ENCODE measurements at places on chromosomes 5 and 9.

GRCh38 chr5:61304590-61305381, 27.3 kb upstream of the ZSWIM6 start:
- DNase-seq, result no peak

DNA sequence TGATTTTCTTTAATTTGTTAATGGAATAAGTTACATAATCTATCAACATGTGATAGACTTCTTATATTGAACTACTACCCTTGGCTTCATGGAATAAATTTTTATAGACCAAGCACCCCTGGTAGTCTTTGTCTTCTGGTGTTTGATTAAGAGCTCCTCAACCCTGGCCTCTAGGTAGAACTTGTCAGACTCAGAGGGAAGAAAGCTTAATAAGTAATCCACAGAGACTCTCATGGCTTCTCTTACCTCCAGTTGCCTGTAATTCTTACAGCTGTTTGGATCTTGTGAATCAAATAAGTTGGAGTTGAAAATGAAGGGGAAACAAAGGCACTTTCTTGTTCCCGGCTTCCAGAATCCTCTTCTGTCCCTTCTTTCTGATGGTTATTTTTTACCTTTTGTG, 7.0 kb upstream of the GPR21 start:
- DNase-seq, result no peak

GRCh38 chr9:19180991-19181390, 49.5 kb upstream of the DENND4C start:
- no peak for DNase-seq

GRCh38 chr5:142133330-142134206, 25.0 kb downstream of the NDFIP1 start:
- DNase-seq, result no peak

GRCh38 chr9:81559709-81560108, 129.6 kb downstream of the TLE1 start:
- DNase-seq, result no peak

- no peak for DNase-seq
These were observed 53.4 kb upstream of the OLFM1 start for GRCh38 chr9:135034106-135034505.

- no peak for DNase-seq
These were observed 37.4 kb downstream of the KCNIP1 start for GRCh38 chr5:170541146-170541769.

DNA sequence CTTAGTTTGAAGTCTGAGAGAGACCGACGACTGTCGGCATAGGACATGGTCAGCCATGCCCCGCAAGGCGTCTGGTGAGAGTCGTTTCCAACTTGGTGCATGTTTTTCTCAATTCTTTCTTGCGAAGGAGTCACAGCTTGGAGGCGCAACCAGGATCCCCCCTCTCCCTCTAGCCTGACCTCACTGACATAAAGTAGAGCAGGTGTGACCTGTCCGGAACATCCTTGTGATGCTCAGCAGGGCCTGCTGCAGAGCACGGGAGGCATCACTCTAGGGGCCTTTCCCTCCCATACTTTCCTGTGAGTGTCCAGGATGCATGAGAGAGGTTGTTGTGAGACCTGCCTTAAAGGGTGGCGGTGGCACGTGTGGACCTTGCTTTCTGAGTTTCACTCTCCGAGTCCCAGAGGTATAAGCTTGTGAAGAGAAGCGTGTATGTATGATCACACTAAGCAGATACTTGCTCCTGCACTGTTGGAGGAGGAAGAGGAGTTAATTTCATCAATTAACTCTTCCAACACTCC, 5.0 kb downstream of the TENT4A start:
- no peak for DNase-seq

DNA sequence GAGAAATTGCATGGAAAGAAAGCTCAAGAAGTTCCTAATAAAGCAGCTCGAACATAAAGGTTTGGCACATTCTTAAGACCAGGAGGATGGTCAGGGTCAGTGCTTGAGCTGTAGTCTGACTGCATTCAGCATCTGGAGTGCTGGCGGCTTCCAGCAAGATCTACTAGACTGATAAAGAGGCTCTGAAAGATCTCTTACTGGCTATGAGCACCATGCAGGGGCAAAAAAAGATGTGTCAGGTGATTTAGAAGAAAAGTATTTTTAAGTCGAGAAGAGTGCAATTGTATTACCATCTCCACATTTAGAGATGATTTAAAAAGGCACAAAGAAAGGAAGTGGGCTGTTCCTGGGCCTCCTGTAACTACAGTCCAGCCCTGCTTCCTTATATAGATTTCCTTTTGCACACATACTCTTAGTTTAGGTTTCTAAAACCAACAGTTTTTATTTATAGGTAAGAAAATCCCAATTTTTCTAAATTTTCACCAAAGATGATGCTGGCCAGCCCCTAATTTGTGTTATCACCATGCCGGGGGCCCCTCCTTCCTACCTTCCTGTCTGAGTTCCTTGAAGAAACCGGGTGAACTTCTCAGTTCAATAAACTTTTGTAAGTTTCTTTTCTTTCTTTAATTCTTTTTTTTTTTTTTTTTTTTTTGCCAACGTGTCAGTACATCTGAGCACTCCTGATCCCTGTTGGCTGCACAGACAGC, 65.9 kb upstream of the PLPP1 start:
- DNase-seq, result no peak

GRCh38 chr9:136808075-136808805, 492 bp downstream of the RABL6 start:
- peak; percentile 43 for DNase-seq

Measured in naive thymus-derived CD4-positive, alpha-beta T cell (primary cell).